ENCODE measurements at places on chromosomes 4 and X. TPM values are rescaled to one million over a fixed set of nuclear protein-coding genes. Genes with fewer than 3 reads are reported as not detected.

YY2 gene
- polyA plus RNA-seq = 1.9 TPM

NLRP2B gene
- not detected for polyA plus RNA-seq

XK gene
- polyA plus RNA-seq = not detected

CENPVL3 gene
- polyA plus RNA-seq = not detected

FAM13A gene
- polyA plus RNA-seq = 5.5 TPM

STK32B gene
- polyA plus RNA-seq = 4.9 TPM

SLC6A14 gene
- not detected for polyA plus RNA-seq

Measured in GM23248 (cell line).